CD4-positive, alpha-beta T cell treated with Interleukin-6 for 4 hours (primary cell): ENCODE measurements at places on chromosomes 3 and 15.

GRCh38 chr15:25761971-25762662, 101.0 kb downstream of the ATP10A start:
- DNase-seq = no peak

DNA sequence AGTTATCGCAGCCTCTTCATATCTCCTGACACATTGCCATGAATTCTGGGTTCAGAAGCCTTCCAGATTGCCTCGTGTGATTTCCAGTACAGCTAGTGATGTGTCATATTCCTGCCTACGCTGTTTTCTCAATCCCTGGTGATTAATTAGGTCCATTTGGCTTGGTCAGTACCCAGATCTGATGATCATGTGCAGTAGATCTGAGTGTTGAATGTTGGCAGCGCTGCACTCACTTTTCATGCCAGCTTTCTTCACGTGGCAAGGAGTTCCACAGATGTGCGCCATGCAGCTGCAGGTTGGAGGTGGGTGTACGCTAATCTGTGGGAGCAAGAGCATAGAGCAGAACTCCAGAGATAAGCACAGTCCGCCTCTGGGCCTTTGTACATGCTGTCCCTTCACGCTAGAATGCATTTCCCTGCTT, 86.9 kb upstream of the COL6A5 start:
- no peak for DNase-seq

DNA sequence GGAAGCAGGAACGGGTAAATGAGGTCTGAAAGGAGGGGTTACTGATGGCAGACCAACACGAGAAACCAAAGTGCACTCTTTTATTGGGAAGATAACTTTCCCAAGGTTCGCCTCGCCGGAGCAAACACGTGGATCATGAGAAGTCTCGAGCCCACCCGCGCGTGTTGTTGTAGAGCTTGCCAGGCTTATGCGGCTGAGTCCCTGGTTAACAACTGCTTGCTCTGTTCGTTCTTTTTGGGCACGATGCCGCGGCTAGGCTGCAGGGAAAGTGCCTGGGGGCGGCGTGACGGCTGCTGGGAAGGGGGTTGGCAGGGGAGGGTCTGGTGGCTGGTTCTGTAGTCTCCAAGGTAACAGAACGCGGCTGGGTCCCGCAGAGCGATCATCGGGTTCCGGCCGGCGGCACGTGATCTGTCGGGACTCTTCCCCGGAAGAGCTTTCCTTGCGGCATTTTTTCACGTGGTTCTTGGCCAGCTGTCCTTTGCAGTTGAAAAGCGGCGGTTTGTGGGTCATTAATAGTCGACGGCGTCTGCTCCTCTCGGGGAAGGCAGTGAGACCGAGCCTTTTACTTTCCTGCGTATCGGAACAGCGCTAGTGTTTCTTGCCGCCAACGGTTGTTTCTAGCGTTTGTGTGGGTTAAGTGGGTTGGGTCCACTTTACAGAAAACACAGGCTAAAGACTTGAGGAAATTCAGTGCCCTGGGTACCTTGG, 1.5 kb downstream of the MGA start:
- peak; percentile 72 for DNase-seq

GRCh38 chr3:95752199-95752598, 1062.2 kb upstream of the EPHA6 start:
- DNase-seq = no peak

DNA sequence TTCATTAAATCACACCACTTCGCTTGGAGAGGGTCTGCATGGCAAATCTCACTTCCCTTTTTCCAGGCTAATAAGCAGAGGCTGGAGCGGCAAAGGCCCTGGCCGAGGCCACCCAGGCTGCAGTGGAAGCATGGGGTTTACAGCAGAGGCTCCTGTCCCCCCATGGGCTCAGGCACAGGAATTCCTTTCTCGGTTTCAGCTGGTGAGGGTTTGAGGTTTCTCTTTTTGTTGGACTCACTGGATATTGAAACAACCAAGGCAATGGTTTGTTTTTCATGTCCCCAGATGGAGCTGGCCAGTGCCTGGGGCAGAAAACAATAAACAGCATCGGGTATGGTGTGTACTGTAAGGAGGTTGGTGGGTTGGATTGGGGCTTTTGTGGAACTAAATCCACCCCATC, 175.6 kb upstream of the RASGRP1 start:
- DNase-seq = no peak

DNA sequence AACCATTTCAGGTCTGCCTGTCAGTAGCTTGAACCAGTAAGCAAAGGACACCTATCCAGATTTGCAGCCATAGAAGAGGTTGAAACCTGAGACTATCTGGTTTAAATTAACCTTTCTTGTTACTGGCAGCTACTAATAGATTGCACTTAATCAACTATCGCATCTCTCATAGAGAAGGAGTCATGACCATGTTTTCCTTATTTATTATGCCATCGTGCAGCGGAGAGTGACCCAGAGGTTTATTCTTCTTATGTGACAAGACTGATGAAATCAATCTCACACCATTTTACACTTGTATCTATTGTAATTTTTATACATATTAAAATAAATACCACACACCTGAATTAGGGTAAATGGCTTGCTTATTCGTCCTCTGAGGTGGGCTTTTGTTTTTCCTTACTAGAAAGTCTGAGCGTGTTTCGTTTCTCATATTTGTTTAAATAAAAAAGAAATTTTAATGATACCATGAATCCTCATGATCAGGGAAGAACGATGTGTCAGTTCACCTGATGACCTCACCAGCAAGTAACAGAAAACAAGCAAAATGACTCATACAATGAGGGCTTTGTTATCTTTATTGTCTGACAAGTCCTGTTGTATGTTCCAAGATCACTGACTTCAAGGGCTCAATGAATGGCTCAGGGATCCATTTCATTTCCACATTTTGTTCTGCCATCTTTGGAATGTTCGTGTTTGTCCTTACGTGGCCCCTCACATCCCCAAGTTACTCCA, 379.5 kb upstream of the DPH6 start:
- DNase-seq = no peak

DNA sequence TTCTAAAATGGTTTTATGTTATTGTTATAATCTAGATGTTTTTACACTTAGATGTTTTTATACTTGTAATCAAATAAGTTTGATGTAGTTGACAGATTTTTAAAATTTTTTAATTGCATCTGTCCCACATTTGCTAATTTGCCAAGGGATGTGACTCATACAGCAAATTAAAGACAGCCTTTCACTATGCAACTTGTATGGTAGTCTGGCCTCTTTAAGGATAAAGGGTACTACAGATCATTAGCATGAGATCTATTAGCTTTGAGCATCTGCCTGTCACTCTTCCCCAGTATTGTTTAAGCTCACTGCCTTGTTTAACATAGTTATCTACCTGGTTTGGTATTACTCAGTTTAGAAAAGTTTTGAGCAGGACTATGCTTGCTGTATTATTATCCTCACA, 83.0 kb downstream of the NPTN start:
- DNase-seq = no peak

GRCh38 chr3:43872301-43872700, 181.6 kb downstream of the ABHD5 start:
- DNase-seq = no peak

DNA sequence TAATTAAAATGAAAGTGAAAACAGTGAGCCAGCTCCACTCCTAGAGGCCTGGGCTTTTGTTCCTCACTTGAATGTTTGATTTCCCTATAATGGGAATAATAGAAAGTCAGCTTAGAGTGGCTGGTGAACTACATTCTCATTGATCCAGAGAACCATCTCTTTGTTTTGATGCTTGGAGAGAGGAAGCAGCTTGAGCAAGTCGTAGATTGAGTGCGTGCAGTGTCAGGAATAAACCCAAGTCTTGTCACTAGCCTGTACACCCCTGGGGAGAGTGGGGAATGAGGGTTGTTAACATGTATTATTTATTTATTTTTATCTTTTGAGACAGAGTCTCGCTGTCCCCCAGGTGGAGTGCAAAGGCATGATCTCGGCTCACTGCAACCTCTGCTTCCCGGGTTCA, 885 bp upstream of the LSG1 start:
- no peak for DNase-seq

DNA sequence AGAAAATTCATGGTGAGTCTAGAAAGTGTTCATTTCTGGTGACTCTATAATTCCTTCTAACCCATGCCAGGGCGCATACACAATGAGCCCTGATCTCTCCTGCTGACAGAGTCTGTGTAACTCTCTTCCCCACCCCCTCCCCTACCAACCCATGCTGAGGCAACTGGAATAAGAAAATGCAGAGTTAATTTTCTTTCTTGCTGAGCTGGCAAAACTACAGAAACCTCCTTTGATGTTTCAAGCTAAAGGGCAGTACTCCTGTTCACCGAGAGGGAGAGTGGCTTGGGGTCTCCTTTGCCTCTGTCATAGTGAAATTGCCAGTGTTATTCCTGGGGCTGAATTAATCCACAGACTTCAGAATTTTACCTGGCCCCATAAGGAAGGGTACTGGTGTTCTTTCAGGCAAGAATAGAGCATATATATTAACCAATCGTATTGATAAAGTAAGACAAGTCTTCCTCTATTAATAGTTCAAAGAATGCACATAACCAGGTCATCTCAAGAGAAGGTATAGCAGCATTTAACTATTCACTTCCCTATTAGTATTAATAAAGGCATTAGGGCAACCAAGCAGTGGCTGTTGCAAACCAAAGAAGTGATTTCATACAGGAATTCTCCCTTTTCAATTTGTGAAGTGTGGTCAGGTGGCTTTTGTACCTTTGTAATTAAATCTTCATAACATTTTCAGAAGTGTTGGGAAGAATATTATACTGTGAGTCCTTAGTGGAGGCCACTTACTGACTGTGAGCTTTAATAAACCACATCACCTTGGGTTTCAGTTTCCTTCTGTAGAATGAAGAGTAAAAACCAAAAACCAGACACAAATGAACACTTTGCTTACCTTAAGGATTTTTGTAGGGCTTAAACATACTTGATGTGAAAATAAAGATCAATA, 4.1 kb downstream of the GAP43 start:
- no peak for DNase-seq

GRCh38 chr3:175018946-175019727, 160.0 kb downstream of the NAALADL2 start:
- DNase-seq = no peak

DNA sequence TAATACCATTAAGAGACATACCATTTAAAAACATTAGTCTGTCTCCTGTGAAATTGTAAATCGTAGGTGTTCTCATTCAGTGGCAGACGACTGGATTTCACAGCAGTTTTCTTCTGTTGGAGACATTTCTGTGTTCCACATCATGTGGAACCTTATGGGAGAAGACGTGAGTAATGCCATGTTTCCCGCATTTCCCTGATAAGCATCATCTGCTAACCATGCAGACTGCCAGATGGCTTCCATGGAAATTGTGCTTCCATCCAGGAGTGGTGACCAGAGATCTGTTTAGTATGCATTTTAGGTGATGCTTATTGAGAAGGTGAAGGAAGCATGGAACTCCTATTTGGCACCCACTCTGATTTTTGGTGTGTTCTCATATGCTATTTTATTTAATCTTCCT, 28.4 kb upstream of the ST3GAL6 start:
- no peak for DNase-seq

DNA sequence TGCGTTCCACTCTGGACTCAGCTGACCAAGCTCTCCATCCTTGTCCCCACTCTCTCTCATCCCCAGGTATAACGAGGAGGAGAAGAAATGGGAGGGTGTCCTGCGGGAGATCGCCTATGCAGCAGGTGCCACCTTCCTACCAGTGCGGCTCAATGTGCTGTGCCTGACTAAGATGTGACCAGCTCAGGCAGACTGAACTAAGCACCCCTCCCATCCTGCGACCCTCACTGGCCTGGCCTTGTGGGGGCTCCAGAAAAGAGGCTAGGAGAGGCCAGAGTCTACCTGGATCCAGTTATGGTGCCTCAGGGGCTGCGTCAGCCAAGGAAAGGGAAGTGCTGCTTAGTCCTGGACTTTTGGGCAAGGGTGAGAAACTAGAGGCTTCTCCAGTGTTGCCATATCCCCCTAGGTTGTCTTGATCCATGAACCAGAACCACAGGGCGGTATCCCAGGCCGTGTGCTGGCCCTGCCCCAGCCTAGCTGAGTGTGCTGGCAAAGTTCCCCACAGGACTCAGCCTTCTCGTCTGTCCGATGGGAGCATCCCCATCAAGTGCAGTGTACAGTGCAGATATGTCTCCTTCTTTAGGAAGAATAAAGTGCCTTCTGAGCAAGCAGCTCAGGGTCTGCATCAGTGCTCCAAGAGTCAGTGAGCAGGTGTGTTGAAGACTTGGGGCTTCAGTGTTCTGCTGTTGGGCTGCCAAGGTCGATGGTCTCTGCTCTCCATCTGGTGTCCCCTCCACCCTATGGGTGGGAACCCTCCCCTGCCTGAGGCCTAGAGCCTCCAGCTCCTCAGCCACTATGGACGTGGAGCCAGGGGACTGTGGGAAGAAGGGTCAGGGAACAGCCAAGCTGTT, 6.7 kb downstream of the KLHL40 start:
- no peak for DNase-seq

DNA sequence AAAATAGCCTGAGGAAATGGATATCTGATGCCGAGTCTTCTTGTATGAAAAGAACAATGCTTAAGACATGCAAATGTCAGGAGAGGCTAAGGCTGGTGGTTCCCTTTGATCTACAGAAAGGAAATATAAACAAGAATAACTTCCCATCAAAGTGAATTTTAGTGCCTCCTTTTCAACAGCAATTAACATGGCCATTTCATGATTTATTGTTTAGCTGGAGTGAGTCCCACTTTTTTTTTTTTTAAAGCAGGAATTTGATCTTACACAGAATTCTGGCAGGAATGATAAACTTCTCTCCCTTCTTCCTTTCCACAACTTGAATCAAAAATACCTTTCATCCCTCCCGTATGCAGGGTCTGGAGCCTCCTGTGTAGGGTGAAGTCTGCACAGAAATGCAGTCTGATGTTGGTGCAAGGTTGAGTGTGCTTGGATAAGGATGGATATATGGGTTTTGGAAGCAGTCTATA, 287.0 kb downstream of the MEX3B start:
- no peak for DNase-seq

- no peak for DNase-seq
These were observed 68.4 kb downstream of the CRTC3 start for GRCh38 chr15:90598031-90598577.

- DNase-seq = no peak
These were observed 38.9 kb downstream of the CPNE4 start for GRCh38 chr3:131995891-131996290.

- DNase-seq = no peak
These were observed 165.6 kb downstream of the PLD1 start for GRCh38 chr3:171644681-171645080.

GRCh38 chr3:100136921-100137320, 22.6 kb upstream of the FILIP1L start:
- no peak for DNase-seq
